Stimulated activated CD4-positive, alpha-beta T cell treated with anti-CD3 and anti-CD28 coated beads, Interleukin-12 subunit alpha, Interleukin-12 subunit beta, amount 100 ng/mL, for 48 hours (primary cell): ENCODE measurements at places on chromosomes 3 and 15.

GRCh38 chr15:76812381-76812780 lies 92.8 kb downstream of the SCAPER start:
- no peak for DNase-seq

GRCh38 chr3:171383206-171384018 lies 76.8 kb downstream of the TNIK start:
- no peak for DNase-seq

DNA sequence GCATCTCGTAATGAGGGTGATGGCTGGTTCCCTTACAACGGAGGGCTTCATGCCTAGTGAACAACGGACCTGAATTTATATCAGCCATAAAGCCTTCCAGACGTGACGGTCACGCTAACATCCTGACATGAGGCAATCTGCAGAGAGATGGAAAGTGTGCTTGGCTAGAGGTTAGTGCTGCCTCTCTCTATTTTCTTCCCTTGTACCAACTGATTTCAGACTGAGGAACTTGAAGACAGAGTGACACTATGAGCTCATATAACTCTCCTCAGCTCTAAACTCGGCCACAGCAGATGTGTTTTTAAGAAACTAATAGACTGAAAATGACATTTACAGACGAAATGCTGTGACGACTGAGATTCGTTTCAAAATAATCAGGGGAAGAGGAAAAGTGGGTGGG lies 122.4 kb downstream of the XXYLT1 start:
- no peak for DNase-seq

GRCh38 chr3:54069961-54070360 lies 52.4 kb upstream of the CACNA2D3 start:
- no peak for DNase-seq

DNA sequence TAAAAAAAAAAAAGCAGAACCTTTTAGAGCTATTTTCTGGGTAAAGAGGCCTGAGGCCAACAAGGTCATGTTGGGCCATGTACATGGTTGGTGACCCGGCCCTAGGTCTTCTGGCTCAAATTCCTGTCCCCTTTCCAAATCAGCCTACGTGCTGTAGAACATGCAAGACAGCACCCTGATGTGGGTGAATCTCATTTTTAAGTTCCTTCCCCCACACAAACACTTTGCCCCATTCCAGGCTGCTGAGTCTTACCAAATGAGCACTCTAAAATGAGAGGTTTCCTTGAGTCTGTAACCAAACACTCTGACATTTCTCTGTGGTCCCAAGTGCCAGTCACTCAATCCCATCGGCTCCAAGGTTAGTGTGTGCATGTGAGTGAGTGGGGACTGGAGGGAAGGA lies 9.4 kb downstream of the BCL6 start:
- DNase-seq, result no peak
